ENCODE measurements at places on chromosomes 2 and 18.

GRCh38 chr2:69952336-69953115, 8.9 kb downstream of the ASPRV1 start:
- DNase-seq: no peak

DNA sequence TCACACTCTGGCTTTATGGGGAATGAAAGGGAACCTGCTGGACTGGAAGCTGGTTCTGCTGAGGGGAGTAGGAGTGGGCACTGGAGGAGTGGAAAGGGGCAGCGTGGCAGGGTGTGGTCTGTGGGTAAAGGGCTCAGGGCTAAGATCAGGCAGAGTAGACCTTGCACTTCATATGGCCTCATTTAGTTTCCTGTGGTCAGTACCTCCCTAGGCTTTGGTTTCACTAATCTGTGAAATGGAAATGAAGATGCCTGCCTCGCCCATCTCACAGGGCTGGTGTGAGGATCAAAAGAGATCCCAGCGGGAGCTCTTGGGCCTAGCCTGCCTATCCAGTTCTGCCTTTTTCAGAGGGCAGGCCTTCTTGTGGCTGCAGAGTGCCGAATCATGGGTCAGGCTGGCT, 208.7 kb downstream of the LOXHD1 start:
- no peak for DNase-seq

DNA sequence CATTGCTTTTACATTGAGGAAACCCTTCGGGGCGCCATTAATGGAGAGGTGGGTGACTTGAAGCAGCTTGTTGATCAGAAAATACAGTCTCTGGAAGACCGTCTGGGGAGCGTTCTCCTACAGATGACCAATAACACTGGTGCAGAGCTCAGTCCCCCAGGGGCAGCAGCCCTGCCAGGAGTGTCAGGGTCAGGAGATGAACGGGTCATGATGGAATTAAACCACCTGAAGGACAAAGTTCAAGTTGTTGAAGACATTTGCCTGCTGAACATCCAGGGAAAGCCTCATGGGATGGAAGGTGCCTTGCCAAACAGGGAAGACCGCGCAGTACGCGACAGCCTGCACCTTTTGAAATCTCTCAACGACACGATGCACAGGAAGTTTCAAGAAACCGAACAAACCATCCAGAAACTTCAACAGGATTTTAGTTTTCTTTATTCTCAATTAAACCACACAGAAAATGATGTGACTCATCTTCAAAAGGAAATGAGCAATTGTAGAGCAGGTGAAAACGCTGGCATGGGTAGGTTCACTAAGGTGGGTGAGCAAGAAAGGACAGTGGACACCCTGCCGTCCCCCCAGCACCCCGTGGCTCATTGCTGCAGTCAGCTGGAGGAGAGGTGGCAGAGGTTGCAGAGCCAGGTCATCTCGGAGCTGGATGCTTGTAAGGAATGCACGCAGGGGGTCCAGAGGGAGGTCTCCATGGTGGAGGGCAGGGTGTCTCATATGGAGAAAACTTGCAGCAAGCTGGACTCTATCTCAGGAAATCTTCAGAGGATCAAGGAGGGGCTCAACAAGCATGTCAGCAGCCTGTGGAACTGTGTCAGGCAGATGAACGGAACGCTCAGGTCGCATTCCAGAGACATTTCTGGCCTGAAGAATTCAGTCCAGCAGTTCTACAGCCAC, 45.0 kb downstream of the EMILIN2 start:
- DNase-seq: no peak

- peak; percentile 98 for DNase-seq
Measured at GRCh38 chr2:237264480-237265219, 149.3 kb downstream of the COL6A3 start.

GRCh38 chr2:199118673-199119112, 339.0 kb downstream of the SATB2 start:
- no peak for DNase-seq

DNA sequence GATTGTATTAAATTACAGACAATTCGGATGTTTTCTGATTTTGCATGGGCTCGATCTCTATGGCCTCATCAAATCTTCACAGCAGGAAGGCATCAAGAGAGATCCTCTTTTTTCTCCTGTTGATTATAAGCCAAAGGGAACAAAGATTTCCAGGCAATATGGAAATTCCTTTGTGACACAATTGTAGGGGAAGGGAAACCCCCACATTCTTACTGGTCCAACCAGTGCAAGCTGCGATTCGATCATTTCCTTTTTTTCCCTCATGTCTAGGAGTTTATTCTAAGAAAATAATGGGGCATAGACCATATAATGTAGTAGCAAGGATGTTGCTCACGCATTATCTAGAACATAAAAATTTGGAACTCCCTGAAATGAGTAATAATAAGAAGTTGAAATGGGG, 87.7 kb downstream of the LYPD6 start:
- peak; percentile 47 for DNase-seq

- DNase-seq: no peak
Measured at GRCh38 chr2:11515490-11515981, 18.3 kb upstream of the GREB1 start.

DNA sequence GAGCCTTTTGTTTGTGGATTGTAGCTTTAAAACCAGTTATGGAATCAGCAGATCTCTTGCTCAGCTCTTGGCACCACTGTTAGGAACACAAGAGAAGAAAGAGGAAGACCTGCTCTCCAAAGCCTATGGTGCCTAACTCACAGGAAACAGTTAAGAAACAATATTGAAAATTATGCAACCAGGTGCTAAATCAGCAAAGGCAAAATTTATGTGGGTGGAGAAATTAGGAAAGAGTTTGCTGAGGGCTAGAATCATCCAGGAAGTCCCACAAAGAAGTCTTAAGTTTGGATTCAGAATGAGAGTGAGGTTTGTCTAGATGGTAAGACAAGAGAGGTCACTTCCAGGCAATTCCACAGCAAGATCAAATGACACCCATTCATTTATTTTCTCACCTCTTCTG, 49.4 kb downstream of the AOX1 start:
- DNase-seq: no peak

GRCh38 chr2:11097038-11097720, 58.1 kb upstream of the SLC66A3 start:
- DNase-seq: peak; percentile 74

DNA sequence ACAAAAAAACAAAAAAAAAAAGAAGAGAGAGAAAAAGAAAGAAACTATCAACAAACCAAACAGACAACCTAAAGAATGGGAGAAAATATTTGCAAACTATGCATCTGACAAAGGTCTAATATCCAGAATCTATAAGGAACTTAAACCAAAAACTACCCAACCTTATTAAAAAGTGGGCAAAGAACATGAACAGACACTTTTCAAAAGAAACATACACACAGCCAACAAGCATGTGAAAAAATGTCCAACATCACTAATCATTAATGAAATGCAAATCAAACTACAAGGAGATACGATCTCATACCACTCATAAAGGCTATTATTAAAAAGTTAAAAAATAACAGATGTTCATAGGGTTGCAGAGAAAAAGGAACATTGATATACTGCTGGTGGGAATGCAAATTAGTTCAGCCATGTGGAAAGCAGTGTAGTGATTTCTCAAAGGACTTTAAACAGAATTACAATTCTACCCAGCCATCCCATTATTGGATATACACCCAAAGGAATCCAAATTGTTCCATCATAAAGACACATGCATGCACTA, 7.2 kb upstream of the POLE4 start:
- no peak for DNase-seq

- no peak for DNase-seq
Measured at GRCh38 chr2:30931841-30932407, 124.7 kb upstream of the CAPN13 start.

DNA sequence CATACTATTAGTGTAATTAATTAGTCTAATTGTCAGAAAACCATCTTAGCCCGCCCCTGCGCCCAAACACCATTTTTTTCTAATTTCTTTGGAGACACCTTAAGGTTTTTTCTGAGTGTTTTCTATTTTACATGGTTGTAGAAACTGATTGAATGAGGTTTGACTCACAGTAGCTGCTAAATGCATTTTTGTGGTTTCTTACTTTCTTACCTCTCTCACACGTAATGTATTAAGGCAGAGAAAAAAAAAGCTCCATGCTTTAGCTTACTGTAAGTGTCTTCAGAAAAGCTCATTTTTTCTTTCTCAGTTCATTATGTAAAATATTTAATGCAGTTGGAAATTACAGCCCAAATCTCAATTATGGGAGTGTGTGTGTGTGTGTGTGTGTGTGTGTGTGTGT, 548.5 kb upstream of the LRRTM4 start:
- no peak for DNase-seq

DNA sequence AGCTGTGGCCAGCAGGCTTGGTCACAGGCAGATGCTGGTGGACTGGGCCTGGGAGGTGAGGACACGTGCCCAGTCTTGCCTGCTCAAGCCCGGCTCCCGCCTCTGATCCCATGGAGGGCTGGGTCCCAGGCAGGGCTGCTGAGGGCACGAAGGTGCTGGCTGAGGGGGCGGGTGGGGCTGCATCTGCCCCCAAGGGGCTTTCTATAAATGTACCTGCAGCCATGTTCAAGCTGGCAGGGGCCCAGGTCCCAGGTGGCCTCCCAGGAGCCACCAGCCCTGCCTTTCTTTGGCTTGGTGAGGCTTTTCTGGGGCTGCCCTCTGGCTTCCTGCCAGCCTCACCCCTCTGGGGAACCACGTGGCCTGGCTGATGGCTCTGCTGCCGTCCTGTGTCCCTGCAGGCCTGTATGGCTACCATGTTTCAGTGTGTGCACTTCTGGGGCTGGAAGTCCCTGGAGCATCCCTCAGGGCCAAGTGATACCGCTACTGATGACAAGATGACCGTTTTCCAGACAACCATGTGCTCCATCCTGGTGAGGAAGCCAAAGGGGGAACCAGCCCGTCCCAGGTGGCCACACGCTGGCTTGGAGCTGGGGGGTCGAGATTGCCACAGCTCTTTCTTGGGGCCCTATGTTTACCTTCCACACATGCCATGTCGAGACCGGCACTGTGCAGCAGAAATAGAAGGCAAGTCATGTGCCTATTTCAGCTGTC, 23.2 kb downstream of the HJURP start:
- DNase-seq: no peak

DNA sequence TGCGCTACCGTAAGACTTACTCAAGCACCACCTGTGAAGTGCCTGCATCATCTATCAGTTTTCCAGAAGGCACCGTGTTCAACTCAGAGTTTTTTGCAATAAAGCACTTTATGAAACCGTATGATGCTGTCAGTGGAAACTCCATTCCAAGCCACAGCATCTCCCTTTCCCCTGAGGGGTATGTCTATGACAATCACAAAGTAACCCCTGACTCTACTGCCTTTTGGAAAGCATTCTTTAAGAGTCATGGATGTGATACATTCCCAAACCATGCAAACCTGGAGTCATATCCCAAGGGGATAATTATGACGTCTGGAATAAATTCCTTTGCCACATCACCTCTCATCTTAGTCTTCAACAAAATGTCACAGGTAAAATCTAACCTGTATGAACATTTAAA, 39.2 kb downstream of the UNC50 start:
- peak; percentile 71 for DNase-seq

- DNase-seq: no peak
Measured at GRCh38 chr2:191533693-191534180, 144.2 kb upstream of the NABP1 start.

DNA sequence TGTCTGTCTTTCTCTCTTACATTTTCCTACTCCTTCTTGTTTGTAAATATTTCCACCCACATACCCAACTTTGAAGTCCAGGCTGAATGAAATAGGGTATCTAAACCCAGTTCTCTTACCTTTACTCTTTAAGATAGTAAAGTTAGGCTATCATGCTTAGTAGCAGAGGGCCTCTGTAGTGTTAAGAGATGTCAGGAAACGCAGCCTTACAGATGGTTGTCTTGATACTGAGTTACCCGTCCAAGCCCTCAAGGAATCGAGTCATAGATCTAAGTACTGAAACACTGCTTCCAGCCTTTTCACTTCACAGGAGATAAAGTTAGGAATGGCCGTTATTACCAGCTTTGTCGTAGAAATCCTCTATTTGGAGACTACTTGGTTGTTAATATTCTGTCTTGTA, 24.3 kb downstream of the MRPS9 start:
- no peak for DNase-seq

- peak; percentile 35 for DNase-seq
Measured at GRCh38 chr2:200396781-200397242, 90.3 kb downstream of the SPATS2L start.

GRCh38 chr2:9494081-9494480, 19.7 kb downstream of the IAH1 start:
- no peak for DNase-seq

DNA sequence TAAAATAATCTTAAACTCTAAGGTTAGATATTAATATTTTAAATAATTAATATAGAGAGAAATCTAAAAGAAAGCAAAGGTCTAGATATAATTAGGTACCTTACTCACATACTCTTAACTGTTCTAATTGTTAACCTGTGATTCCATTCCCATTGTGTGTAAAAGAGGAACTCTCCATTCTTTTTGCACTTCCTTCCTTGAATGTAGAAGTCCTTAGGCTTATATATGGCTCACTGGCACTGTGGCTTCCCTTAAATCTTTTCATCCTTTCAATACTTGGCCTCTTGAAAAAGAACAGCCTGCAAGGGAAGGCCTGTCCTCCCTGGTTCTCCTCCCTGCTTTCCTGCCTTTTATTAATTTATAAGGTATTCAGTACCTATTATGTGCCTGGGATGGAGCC, 182.8 kb upstream of the FOSL2 start:
- no peak for DNase-seq

- peak; percentile 81 for DNase-seq
Measured at GRCh38 chr2:205660521-205661124, 21.7 kb upstream of the NRP2 start.

DNA sequence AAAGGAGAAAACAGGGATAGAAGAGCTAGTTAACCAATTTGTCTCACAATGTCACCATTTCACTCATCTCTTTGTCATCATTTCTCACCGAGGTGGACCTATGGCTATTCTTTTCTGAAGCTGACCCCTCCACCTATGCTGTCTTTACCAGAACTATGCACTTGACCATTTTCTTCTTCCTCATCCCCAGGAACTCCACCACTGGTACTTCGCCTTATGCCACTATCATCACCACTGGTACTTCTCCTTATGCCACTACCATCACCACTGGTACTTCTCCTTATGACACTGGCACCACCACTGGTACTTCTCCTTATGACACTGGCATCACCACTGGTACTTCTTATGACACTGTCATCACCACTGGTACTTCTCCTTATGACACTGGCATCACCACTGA, 745.8 kb upstream of the CHAC2 start:
- DNase-seq: no peak

GRCh38 chr2:48356701-48357325, 173.1 kb upstream of the STON1 start:
- DNase-seq: no peak

- no peak for DNase-seq
Measured at GRCh38 chr2:105373344-105373781, 25.5 kb downstream of the FHL2 start.

DNA sequence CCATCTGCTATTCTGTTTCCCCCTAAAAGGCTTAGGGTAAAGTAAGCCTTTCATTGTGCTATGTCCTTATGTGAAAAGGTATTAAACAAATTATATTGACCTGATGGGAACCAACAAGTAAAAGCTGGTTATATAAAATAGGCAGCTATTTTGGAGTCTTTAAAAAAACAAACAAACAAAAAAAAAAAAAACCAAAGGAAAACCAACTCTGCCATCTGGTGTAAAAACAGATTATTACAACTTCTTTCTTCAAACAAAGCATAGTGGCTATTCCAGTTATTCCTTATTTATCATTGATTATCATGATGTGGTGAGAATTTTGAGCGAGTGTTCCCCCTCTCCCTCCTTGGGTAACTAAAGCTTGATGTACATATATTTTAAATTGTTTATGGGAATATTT, 122.3 kb upstream of the FHL2 start:
- peak; percentile 50 for DNase-seq
